ENCODE measurements at places on chromosomes 13 and 19.

GRCh38 chr19:50952910-50953309, at the start of gene KLK5:
Gene KLK5, minus strand, starts transcription at chr19:50953038. Its CDS starts 381 bp downstream, at chr19:50952657.
- no peak for DNase-seq

DNA sequence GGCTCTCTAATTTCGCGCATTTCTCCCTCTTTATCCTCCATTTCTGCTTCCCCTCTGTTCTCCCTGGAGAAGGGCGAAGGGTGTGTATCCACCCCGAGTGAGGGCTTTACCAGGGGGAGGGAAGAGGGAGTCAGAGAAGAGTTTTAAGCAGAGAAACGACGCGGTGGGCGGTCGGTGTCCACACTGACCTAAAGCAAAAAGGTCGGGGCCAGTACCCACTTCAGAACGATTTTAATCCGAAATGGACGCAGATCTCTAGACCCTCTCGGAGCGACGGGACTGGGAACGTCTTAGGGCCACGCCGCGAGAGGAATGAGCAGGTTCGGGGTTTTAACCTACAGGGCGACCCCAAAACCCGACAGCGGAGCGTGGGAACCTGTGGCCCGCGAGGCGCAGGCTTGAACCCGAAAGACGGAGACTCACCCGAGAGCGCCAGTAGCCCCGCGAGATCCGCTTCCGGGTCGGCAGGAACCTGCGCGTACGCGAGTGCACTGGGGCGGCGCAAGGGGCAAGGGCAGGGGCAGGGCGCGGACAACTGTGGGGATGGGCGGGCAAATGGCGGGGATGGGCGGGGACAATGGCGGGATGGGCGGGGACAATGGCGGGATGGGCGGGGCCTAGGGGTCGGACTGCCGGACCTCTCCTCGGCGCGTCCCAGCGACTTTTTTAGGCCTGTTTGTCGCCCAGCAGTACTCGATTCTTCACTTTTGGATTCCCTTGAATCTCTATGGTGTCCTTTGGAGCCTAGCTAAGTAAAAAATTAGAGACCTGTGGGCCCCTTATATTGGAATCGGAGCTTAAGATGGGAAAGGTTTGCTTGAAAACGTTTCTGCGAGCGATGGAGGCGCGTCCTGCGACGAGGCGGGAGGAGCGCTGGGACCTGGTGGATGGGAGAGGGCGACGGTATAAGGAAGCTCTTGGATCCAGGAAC, at the start of gene ZNF677:
Gene ZNF677 (minus strand): TSS at position 463 of the 931 bp plus-strand sequence. CDS start 3,323 bp downstream, outside the sequence.
- DNase-seq = peak; percentile 56

DNA sequence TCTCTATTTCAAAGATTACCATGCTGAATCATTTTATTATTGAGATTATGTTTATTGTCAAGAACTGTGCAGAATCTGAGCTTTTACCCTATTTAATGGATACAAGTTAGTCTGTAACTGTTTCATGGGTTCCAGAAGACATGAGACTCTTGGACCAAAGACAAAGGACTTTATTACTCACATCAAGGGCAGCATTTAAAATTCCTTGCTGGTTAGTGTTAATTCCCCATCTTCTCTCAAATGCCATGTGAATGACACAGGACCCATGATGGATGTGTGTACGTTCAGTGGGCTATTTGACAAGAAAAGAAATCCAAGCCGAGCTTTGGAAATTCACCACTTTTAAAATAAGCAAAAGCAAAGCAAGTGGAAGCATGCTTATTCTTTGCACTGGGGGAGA, 139.9 kb downstream of the PCDH20 start:
- DNase-seq = no peak

DNA sequence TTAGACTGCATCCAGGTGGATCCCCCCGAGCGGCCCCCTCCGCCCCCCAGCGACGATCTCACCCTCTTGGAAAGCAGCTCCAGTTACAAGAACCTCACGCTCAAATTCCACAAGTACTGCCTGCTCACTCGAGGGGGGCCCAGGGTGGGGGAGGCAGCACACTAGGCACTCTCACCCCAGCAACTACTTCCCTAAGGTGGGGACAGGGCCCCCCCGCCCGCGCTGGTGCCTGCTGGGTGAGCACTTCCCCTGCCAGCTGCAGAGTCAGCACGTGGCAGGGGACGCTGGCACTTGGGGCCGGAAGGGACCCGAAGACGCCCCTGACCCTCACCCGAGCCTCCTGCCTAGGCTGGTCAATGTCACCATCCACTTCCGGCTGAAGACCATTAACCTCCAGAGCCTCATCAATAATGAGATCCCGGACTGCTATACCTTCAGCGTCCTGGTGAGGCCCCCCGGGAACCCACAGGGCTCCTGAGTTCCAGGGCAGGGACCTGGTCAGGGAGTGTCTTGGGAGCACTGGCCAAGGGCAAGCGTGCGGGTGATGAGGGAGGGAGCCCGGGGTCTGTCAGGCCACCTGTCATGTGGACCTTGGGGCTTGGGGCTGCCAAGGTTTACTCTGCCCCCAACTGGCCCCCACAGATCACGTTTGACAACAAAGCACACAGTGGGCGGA, 5.2 kb downstream of the MCOLN1 start:
- no peak for DNase-seq

DNA sequence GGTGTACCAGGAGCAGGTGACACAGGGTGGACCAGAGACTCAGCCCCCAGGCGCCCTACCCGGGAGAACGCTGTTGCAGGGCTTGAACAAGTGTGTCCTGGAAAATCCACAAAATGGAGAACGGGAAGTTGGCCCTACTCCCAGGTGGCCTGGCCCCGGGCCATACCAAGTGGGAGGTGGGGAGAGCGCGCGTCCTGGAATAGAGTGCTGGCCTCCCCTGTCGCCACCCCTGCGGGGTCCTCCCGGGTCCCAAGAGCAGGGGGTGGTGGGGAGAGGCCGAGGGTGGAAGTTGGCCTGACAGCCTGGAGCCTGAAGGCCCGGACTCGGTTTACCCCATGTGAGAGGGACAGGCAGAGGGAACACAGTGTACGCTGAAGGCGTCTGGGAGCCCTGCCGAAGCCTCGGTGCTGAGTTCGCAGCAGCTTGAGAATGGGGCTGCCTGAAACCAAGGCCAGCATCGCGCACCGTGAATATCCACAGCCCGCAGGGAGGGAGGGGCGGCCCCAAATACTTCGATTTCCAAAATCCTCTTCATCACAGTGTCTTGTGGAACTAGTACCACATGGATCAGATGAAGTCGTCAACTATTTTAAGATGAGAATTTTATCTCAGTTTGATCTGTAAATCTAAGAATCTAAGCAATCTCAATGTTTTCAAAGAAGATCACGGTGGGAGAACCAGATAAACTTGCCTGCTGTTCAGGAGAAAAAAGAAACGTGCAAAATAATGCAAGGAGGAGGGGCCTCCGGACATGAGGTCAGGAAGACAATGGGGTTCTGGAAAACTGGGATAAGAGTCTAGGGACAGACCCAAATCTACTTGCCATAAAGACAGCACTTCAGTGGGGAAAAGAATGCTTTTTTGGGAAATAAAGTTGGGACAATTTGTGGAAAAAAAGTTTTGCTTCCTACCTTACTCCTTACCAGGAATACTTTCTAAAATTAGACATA, 10.4 kb upstream of the KLF16 start:
- no peak for DNase-seq

DNA sequence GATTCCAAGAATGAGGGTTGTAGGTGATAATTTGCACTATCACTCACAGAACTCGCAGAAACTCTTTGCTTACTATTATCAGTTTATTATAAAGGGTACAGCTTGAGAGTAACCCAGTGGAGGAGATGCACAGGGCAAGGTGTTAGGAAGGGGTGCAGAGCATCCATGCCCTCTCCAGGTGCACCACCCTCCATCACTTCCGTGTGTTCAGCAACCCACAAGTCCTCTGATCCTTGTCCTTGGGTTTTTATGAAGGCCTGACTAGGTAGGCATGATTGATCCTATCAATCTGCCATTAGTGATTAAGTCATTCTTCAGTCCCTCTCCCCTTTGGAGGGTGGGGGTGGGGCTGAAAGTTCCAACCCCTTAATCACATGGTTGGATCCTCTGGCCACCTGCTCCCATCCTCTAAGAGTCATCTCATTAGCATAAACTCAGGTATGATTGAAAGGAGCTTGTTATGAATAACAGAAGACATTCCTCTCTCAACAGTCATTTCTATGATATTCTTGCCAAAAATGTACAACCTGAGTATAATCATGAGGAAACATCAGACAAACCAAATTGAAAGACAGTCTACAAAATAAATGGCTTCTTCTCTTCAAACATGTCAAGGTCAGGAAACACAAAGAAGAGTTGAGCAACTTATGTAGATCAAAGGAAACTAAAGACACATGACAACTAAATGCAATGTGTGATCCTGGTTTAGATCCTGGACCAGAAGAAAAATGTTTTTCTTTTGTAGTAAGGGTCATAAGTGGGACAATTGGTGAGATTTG, 225.4 kb downstream of the PCCA start:
- no peak for DNase-seq

GRCh38 chr19:4304538-4305256, at the start of gene FSD1:
Gene FSD1, plus strand, starts transcription at chr19:4304598. Its CDS starts 149 bp downstream, at chr19:4304747.
- DNase-seq = peak; percentile 25

DNA sequence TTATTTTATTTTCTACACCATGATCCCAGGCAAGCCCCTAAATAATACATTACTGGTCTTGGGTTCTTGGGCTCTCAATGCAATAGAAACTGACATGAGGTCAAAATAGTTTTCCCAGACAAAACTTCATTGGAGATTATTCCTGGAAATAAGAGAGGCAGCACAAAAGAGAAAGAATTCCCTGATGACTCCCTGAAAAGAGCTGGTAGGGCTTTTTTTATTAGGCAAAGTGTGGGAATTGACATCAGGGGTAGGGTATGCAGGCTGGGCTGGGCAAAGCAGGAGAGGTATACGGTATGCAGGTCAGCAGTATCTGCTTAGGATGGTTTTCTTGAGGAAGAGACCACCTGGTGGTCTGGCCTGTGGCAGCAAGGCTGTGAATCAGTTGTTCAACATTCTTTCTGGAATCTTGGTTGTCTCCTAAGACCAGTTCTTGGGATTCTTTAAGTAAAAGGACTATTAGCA, 9.3 kb upstream of the IGFL3 start:
- DNase-seq = no peak

DNA sequence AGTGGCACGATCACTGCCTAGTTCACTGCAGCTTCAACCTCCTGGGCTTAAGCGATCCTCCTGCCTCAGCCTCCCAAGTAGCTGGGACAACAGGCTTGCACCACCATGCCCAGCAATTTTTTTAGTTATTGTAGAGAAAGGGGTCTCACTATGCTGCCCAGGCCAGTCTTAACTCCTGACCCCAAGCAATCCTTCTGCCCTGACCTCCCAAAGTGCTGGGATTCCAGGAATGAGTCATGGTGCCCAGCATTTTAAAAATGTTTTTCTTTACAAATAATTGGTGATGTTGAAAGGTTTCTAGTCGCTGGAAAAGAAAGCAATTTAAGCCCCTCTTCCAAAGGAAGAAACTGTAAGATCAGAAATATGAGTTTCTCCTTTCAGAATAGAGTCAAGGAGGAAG, 19.4 kb downstream of the DYRK1B start:
- no peak for DNase-seq

GRCh38 chr19:12793290-12794195, 2.3 kb downstream of the JUNB start:
- DNase-seq = peak; percentile 90
